ENCODE measurements at places on chromosomes 5 and 9.

DNA sequence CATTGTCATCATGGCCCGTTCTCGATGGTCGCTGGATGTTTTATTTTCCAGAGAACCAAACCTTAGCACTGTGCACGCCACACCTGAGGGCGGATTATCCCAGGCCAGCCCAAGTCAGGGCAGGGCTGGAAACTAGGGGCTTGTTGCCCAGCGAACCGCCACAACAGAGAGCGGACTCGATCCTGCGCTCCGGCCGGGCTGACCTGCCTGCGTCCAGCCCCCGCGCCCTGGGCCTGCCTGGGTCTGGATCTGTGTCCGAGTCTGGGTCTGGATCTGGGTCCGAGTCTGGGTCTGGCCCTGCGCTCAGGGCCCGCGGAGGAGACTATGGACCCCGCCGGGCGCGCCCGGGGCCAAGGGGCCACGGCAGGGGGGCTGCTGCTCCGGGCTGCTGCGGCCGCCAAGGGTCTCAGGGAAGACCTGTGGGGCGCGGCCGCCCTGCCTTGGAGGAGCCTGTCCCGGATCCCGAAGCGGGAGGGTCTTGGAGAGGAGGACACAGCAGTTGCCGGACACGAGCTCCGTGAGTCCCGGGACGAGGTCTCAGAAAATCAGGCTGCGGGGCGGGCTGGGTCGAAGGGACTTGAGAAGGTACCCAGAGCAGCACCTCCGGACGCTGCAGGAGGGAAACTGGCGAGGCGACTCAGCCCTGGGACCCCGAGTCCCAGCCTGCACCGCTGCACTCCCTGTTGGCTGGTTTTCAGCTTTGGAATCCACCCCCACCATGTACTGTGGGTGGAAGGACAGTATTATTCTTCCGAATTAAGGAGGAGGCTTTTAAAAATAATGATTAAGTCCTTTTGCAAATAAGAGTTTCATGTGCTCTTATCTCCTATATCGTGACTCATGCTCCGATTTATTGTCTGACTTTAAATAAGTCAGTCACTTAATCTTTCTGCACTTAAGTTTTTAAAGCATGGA lies at the start of gene ANKDD1B:
TSS of gene ANKDD1B (plus strand) at position 143 of the 915 bp plus-strand sequence. CDS start at position 325, 182 bp downstream.
- DNase-seq, result no peak

GRCh38 chr5:172638209-172638768 lies 2.8 kb upstream of the NEURL1B start:
- no peak for DNase-seq

GRCh38 chr5:68464424-68464823 lies 248.9 kb downstream of the PIK3R1 start:
- DNase-seq, result peak; percentile 5

GRCh38 chr9:74810200-74810599 lies 77.5 kb downstream of the TRPM6 start:
- DNase-seq, result no peak

DNA sequence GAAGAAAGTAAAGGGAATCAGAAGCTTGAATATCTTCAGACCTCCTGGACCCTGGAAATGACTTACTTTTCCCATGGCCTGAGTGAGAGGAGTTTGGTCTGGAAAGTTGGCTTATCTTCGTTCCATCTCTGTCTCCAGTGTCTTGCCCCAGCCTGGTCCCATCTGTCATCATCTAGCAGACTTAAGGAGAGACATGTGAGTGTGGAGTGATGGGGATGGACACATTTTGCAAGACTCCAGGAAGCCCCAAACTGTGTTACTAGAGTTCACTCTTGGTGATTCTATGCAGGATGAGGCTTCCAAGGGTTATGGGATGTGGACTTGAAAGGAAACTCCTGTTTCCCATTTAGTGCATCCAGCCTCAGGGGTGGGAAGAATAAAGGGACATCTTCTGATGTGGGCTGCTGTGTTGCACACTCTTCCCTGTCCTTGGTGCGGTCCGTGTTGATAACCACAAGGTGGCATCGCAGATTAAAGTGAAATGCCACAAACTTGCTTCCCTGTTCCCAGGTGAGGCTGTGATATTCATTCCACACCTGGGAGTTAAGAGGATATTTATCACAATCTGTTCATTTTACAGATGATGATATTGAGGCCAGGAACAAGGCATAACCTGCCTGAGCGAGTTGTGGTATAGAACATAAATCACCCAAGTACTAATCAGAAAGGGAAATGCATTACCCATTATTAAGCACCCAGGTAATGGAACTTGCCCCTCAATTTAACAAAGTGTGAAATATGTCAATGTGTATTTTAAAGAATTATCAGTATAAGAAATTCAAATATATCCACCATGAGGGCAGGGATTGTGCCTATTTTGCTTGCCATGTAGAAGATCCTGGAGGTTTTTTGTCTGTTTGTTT lies 269.9 kb upstream of the PAPPA start:
- peak; percentile 35 for DNase-seq

GRCh38 chr9:38171926-38172325 lies 102.9 kb upstream of the SHB start:
- DNase-seq, result no peak

GRCh38 chr5:174532455-174533453 lies 191.6 kb upstream of the MSX2 start:
- peak; percentile 85 for DNase-seq

GRCh38 chr9:31542384-31543055 lies 841.9 kb upstream of the ACO1 start:
- DNase-seq, result peak; percentile 0

DNA sequence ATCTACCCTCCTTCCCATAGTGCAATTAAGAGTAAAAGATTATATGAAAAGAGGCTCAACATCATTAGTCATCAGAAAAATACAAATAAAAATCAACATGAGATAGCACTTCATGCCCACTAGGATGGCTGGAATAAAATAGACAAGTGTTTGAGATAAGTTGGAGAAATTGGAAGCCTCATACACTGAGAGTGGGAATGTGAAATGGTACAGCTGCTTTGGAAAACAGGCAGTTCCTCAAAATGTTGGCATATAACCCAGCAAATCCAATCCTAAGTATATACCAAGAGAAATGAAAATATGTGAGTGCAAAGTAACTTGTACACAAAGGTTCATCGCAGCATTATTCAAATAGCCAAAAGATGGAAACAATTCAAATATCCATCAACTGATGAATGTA lies 9.8 kb downstream of the SPATA31D3 start:
- no peak for DNase-seq

- no peak for DNase-seq
Measured at GRCh38 chr9:130570208-130570607, 9.2 kb upstream of the FUBP3 start.

DNA sequence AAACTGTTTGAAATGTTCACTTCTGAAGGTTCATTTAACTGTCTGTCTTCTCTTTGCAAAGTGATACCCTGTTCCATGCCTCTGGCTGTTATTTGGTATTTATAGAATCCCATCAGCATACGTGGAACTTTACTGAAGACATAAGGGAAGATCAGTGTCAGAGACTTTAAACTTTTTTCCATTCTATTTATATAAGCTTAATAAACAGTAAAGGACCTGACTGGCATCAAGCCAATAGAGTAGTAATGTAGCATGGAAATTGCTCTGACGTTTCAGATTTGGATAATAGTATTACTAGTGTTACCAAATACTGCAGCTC lies 94.9 kb upstream of the MINAR2 start:
- no peak for DNase-seq

DNA sequence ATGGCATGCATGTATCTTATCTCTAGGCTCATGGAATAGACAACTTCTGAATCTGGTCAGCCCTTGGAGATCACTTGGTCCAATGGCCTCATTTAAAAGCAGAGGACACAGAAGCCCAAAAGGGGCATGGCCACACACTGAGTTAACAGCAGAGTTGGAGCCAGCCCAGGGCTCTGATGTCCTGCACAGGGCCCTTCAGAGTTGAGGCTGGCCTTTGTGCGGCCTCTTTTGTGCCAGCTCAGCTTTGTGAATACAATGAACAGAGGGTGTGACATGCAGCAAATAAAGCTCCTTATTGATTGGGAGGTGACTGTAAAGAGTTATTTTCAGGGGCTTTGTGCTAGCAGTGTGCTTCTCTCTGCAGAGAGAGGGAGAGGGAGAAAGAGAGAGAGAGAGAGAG lies 150.1 kb upstream of the STK32A start:
- no peak for DNase-seq

GRCh38 chr9:136865768-136866103 lies 372 bp downstream of the EDF1 start:
- no peak for DNase-seq

DNA sequence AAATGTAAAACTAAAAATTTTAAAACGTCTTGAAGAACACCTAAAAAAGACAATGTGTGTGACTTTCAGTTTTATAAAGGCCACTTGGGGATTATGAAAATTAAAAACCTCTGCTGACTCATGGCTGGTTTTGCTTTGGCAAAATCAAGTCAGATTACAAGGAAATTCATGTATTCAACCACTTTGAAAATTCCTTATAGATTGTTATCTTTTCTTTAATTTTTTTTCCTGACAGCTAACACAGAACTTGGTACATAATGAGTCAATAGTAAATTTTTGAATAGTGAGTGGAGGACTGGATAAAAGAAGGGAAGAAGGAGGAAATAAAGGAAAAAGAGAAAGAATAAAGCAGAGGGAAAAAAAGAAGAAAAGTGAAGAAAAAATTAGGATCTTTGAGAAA lies 1774.7 kb upstream of the ACO1 start:
- DNase-seq, result no peak

DNA sequence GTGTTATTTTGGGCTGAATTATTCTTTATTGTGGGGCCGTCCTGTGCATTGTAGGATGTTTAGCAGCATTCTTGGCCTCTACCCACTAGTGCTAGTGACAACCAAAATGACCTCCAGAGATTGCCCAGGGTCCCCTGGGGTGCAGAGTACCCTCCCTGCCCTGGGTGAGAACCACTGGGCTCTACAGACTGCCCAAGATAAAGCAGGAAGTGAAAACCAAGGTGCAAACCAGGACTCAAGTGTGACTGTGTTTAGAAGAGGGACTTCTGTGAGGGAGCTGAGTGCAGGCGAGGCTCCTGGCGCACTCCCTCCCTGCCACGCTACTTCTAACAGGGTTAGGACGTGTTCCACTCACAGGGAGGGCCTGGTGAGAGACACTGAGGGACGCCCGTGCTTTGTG lies 41.6 kb downstream of the USP20 start:
- DNase-seq, result no peak

GRCh38 chr9:134025606-134026541 lies 593 bp downstream of the BRD3OS start:
- peak; percentile 29 for DNase-seq

GRCh38 chr9:9079473-9079872 lies 1279.9 kb upstream of the DMAC1 start:
- DNase-seq, result no peak

- no peak for DNase-seq
Measured at GRCh38 chr9:19552282-19553105, 143.7 kb downstream of the ACER2 start.

DNA sequence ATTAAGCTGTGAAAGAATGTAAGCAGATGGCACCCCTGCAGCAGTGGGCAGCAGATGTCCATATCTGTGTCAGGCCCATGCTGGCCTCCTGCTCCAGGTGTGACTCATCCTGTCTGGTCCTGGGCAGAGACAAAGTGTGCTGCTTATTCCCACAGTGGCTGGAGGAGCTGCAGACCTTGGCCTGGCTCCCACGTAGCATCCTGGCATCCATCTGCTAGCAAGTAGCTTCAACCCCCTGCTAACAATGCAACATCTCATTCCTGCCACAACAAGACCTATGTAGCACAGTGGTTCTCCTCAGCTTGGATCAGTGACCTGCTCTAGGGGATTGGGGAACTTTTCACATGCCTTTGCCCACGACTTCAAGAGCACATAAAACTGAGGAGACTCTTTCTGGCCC lies 126.4 kb upstream of the SLC12A2 start:
- peak; percentile 37 for DNase-seq

- DNase-seq, result no peak
Measured at GRCh38 chr5:93926831-93927620, 185.6 kb upstream of the POU5F2 start.

- no peak for DNase-seq
Measured at GRCh38 chr5:160251406-160252155, 22.3 kb downstream of the FABP6 start.

- DNase-seq, result no peak
Measured at GRCh38 chr9:72773570-72773969, 179.3 kb downstream of the ALDH1A1 start.

DNA sequence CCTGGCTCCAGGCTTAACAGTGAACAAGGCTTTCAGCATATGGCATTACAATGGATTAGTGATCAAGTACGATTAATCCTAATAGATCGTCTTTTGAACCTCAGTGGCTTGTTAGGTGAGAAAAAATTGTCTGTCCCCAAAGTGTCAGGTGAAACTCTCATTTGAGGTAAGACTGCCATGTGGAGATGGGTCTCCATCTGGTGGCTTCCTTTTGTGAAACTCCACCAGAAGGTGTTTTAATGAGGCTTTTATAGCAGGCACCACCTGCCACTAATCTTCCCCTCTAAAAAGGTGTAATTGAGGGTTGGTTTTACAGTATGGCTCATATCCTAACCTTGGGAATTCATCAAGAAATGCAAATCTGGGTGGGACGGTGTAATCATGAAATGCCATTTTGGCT lies 471.1 kb upstream of the MPDZ start:
- DNase-seq, result no peak

GRCh38 chr5:71587766-71588532 lies 809 bp downstream of the MCCC2 start:
- no peak for DNase-seq

GRCh38 chr5:42494414-42494813 lies 71.2 kb downstream of the GHR start:
- DNase-seq, result no peak

- DNase-seq, result no peak
Measured at GRCh38 chr9:70228611-70229010, 30.2 kb upstream of the SMC5 start.

DNA sequence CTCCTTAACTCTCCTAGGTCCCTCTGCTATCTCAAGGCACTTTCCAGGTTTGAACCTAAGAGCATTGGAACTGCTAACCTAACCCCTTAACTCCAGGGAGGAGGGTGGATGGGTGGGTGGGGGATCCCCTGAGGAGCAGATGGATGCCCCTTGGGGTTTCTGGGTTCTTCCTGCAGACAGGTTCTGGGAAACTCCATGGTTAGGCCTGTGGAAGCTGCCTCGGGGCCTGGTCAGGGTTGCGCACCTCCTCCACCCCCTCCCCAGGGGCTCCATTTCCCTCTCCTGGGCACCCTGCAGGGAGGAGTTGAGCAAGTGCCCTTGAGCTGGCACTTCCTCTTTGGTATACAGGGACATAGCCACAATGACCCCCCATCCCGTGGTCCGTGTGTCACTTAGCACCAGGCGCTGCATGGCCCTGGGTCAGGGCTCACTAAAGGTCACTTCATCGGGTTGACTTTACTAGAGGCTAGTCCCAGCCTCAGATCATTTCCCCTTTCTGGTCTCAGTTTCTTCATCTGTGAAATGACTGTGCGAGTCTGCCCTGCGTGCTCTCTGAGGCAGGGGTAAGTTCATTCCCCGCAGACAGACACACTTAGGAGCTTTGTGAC lies 16.0 kb downstream of the CXXC5 start:
- DNase-seq, result no peak

- no peak for DNase-seq
Measured at GRCh38 chr5:32520972-32521371, 64.4 kb upstream of the SUB1 start.

GRCh38 chr9:4356306-4356705 lies 56.4 kb upstream of the GLIS3 start:
- no peak for DNase-seq

Data from HTR-8/SVneo (cell line).